ENCODE measurements at places on chromosomes 4 and X.
A peak's percentile ranks its signal among the peaks of the same experiment; 100 is the strongest.

DNA sequence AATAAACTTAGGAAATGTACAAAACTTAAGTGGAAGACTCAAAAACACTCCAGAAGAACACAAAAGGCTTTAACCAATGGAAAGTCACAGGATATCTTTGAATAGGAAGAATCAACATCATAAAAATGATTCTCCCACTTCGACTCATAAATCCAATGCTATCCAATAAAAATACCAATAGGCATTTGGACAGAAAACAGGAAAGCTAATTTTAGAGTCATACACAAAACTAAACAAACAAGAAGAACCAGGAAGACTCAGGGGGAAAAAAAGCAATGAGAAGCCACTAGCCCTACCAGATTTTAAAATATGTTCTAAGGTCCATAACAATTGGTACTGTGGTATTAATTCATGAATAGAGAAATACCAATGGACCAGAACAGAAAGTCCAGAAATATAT is 28.2 kb downstream of the SLC9A7 start:
- no peaks in the 10 kb centered on the region for H3K27me3 ChIP-seq
- no peaks in the 10 kb centered on the region for H3K36me3 ChIP-seq
- no peak overlapping the region for H3K4me3 ChIP-seq
- no peak overlapping the region for H3K27ac ChIP-seq

GRCh38 chrX:12896935-12897334 is 9.5 kb upstream of the TLR8 start:
- no peak overlapping the region for H3K27ac ChIP-seq
- no peaks in the 10 kb centered on the region for H3K36me3 ChIP-seq
- H3K27me3 ChIP-seq, result no peaks in the 10 kb centered on the region

- no peak overlapping the region for H3K27ac ChIP-seq
- DNase-seq, result no peak
- no peak overlapping the region for H3K4me3 ChIP-seq
- no peaks in the 10 kb centered on the region for H3K36me3 ChIP-seq
These were observed 850.9 kb downstream of the FAM133A start for GRCh38 chrX:94524867-94525266.

GRCh38 chr4:112908511-112908910 is 140.9 kb upstream of the ANK2 start:
- DNase-seq, result no peak
- H3K4me1 ChIP-seq, result peaks cover 5% of the 10 kb centered on the region
- H3K27ac ChIP-seq, result no peak overlapping the region
- no peak overlapping the region for H3K4me3 ChIP-seq

- peaks cover 2% of the 10 kb centered on the region for H3K4me1 ChIP-seq
- H3K27ac ChIP-seq, result no peak overlapping the region
- H3K27me3 ChIP-seq, result no peaks in the 10 kb centered on the region
- no peak for DNase-seq
- H3K36me3 ChIP-seq, result no peaks in the 10 kb centered on the region
These were observed 203.3 kb upstream of the JADE1 start for GRCh38 chr4:128606173-128606572.

DNA sequence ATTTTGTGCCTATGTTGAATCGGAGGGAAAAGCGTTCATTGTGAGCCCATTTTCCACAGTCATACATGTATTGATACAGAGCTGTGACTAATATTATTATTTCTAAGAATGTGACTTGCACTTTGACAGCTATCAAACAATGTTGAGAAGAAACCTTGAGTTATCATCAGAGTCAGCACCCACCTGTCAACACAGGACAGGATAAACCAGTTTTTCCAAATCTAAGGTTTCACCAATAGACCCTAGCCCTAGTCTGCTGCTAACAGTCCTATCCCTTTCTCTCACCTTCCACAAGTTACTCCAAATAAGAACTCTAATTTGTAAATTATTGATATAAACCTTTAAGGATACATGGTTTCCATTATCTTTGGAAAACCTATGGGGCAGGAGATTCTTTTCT is 47.7 kb upstream of the DHX15 start:
- H3K27ac ChIP-seq, result no peak overlapping the region
- no peaks in the 10 kb centered on the region for H3K36me3 ChIP-seq
- no peaks in the 10 kb centered on the region for H3K27me3 ChIP-seq
- no peak for DNase-seq

DNA sequence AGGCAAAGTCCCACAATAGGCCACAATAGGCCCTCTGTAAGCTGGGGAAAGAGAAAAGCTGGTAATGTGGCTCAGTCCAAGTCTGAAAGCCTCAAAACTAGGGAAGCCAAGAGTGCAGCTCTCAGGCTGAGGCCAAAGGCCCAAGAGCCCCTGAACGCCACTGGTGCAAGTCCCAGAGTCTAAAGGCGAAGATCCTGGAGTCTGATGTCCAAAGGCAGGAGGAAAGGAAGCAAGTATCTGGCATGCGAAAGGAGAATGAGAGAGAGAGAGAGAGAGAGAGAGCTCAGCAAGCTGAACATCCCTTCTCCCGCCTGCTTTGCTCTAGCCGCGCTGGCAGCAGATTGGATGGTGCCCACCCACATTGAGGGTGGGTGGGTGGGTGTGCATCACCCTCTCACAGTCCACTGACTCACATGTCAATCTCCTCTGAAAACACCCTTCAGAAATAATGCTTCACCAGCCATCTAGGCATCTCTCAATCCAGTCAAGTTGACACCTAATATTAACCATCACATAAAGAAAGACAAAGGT is 30.9 kb upstream of the ELF2 start:
- no peak overlapping the region for H3K4me3 ChIP-seq
- H3K27me3 ChIP-seq, result no peaks in the 10 kb centered on the region
- H3K27ac ChIP-seq, result no peak overlapping the region
- H3K4me1 ChIP-seq, result no peaks in the 10 kb centered on the region

GRCh38 chr4:144591401-144591800 is 54.6 kb upstream of the HHIP start:
- no peak overlapping the region for H3K4me3 ChIP-seq
- H3K36me3 ChIP-seq, result no peaks in the 10 kb centered on the region
- H3K27me3 ChIP-seq, result no peaks in the 10 kb centered on the region
- H3K4me1 ChIP-seq, result no peaks in the 10 kb centered on the region
- no peak for DNase-seq

DNA sequence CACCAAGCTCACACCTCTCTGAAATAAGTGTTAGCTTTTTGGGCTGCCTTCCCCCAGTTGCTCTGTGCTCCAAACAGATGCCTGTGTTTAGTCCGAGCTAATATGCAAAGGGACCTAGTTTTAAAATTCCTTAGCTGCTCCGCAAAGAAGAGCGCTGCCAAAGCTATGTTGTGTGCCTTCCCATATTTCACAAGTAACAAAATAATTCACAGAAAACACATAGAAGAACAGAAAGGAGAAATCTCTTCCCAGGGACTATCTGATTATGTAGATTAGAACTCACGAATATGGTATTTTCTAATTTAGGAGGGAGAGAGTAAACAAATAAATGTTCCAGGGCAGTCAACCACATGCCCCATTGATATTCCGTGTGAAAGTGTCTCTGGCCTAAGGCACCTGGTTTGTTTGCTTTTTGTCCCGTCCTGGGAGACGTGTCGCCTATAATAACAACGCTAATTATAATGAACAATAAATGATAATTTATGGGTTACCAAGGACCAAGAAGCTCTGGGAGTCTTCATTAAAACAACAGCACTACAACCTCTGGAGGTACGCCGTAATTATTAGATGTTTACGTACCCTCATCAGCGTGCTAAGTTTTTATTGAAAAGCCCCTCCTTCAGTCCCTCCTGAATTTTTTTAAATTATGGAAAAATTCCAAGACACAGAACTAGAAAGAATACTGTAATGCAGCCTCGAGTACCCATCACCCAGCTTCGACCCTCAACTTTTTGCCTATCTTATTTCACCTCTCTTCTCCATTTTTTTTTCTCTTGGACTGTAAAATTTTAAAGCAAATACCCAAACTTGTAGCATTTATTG is 1.2 kb upstream of the CCNG2 start:
- H3K27ac ChIP-seq, result no peak overlapping the region
- peaks cover 4% of the 10 kb centered on the region for H3K36me3 ChIP-seq

- no peak for DNase-seq
- H3K27me3 ChIP-seq, result no peaks in the 10 kb centered on the region
- no peaks in the 10 kb centered on the region for H3K4me1 ChIP-seq
These were observed 1570.8 kb upstream of the ADGRL3 start for GRCh38 chr4:59629348-59629747.

GRCh38 chr4:16659079-16659478 is 239.4 kb downstream of the LDB2 start:
- H3K36me3 ChIP-seq, result no peaks in the 10 kb centered on the region
- H3K4me3 ChIP-seq, result no peak overlapping the region
- no peaks in the 10 kb centered on the region for H3K4me1 ChIP-seq
- no peaks in the 10 kb centered on the region for H3K27me3 ChIP-seq
- H3K27ac ChIP-seq, result no peak overlapping the region
- DNase-seq, result no peak

- no peak overlapping the region for H3K27ac ChIP-seq
- H3K36me3 ChIP-seq, result no peaks in the 10 kb centered on the region
- no peak overlapping the region for H3K4me3 ChIP-seq
- H3K27me3 ChIP-seq, result no peaks in the 10 kb centered on the region
These were observed 151.6 kb downstream of the LRBA start for GRCh38 chr4:150863456-150863855.

- peak within 1 kb of the TSS; percentile 98 for H3K27ac ChIP-seq
- DNase-seq, result peak; percentile 97
- peak within 1 kb of the TSS; percentile 95 for H3K4me3 ChIP-seq
- no peaks in the 10 kb centered on the region for H3K27me3 ChIP-seq
- peaks cover 6% of the 10 kb centered on the region for H3K36me3 ChIP-seq
These were observed at the start of the genes ENOPH1 and HNRNPDL for GRCh38 chr4:82430193-82430963. ENOPH1 (plus strand) TSS chr4:82430590; CDS start chr4:82430830, 240 bp downstream. HNRNPDL (minus strand) TSS chr4:82430462; CDS start chr4:82429690, 772 bp downstream.

- no peaks in the 10 kb centered on the region for H3K4me1 ChIP-seq
- H3K36me3 ChIP-seq, result no peaks in the 10 kb centered on the region
- DNase-seq, result no peak
- H3K4me3 ChIP-seq, result no peak overlapping the region
- no peaks in the 10 kb centered on the region for H3K27me3 ChIP-seq
- no peak overlapping the region for H3K27ac ChIP-seq
These were observed 79.8 kb downstream of the ADAMTS3 start for GRCh38 chr4:72489267-72489666.

- H3K36me3 ChIP-seq, result no peaks in the 10 kb centered on the region
- H3K27me3 ChIP-seq, result no peaks in the 10 kb centered on the region
- H3K4me3 ChIP-seq, result no peak overlapping the region
- peak; percentile 63 for DNase-seq
- H3K4me1 ChIP-seq, result no peaks in the 10 kb centered on the region
These were observed 660.3 kb upstream of the PITX2 start for GRCh38 chr4:111283066-111283677.

GRCh38 chr4:3413675-3414420 is 27.9 kb upstream of the HGFAC start:
- H3K4me3 ChIP-seq, result no peak overlapping the region
- H3K36me3 ChIP-seq, result peaks cover 32% of the 10 kb centered on the region
- DNase-seq, result no peak
- no peak overlapping the region for H3K27ac ChIP-seq
- no peaks in the 10 kb centered on the region for H3K4me1 ChIP-seq
- no peaks in the 10 kb centered on the region for H3K27me3 ChIP-seq

- no peak for DNase-seq
- H3K27ac ChIP-seq, result no peak overlapping the region
- H3K36me3 ChIP-seq, result no peaks in the 10 kb centered on the region
- H3K4me3 ChIP-seq, result no peak overlapping the region
- no peaks in the 10 kb centered on the region for H3K27me3 ChIP-seq
- H3K4me1 ChIP-seq, result no peaks in the 10 kb centered on the region
These were observed 42.5 kb downstream of the BTC start for GRCh38 chr4:74751856-74752255.

- no peaks in the 10 kb centered on the region for H3K27me3 ChIP-seq
- H3K36me3 ChIP-seq, result no peaks in the 10 kb centered on the region
- no peak overlapping the region for H3K4me3 ChIP-seq
- no peak overlapping the region for H3K27ac ChIP-seq
These were observed 1841.0 kb upstream of the PCDH7 start for GRCh38 chr4:28879178-28879577.

- H3K4me1 ChIP-seq, result no peaks in the 10 kb centered on the region
- H3K36me3 ChIP-seq, result no peaks in the 10 kb centered on the region
- peak; percentile 52 for DNase-seq
- no peaks in the 10 kb centered on the region for H3K27me3 ChIP-seq
These were observed 10.6 kb upstream of the SLC2A9 start for GRCh38 chr4:10031668-10032590.

DNA sequence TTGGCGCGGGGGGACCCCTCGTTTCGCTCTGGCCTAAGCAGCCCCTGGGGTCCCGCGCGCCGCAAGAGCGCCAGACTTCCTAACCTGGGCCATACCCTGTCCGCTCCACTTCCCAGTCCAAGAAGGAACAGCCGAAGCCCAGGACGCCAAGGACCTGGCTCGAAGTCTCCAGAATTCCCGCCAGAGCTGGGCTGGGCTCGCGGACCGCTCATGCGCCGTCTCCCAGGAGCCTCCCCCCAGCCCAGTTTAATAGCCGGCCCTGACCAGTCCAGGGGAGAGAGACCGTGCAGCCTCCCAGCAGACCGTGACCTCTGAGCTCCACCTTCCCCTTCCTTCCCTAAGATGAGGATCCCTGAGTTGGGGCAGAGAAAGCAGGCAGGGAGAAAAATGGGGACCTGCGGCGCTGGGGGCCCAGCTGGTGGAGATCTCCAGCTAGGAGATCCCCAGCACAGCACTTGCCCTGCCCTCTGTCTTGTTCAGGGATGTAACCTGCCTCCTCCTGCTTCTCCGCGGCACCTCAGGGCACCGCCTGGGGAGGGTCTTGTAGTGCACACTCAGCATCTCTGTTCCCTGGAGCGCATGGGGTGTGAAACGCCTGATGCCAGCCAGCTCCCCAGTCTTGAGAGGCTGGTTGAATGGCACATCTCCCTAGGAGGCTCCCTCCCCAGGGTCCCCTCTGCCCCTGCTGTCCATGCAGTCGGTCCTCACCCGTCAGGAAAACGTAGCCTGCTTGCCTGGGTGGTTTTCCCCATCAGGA is 1.2 kb upstream of the LETM1 start:
- H3K4me1 ChIP-seq, result peaks cover 10% of the 10 kb centered on the region
- peak overlapping the region; percentile 86 for H3K4me3 ChIP-seq
- peak overlapping the region; percentile 75 for H3K27ac ChIP-seq
- no peaks in the 10 kb centered on the region for H3K36me3 ChIP-seq
- H3K27me3 ChIP-seq, result no peaks in the 10 kb centered on the region

- no peaks in the 10 kb centered on the region for H3K27me3 ChIP-seq
- H3K4me1 ChIP-seq, result no peaks in the 10 kb centered on the region
- no peak overlapping the region for H3K27ac ChIP-seq
- H3K36me3 ChIP-seq, result no peaks in the 10 kb centered on the region
- no peak for DNase-seq
These were observed 8.0 kb upstream of the VAMP7 start for GRCh38 chrX:155873188-155873587.

DNA sequence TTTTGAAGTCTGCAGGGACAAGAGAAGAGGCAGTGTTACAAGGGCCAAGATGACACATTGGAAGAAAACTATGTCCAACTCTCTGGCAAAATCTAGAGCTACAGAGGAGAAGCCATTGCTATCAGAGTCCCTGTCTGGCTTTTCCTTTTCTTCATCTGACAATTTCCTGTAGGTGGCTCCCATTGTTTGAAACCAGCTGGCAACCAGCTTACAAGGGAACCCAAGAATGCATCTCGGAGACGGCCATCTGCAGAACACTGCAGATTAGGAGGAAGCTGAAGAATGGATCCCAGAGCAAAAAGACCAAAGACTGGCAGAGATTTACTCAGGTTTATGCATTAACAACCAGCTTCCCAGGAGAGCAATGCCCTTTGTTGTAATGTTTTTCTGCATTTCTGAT is 216.2 kb upstream of the CTSO start:
- H3K4me3 ChIP-seq, result no peak overlapping the region
- no peaks in the 10 kb centered on the region for H3K4me1 ChIP-seq
- H3K27me3 ChIP-seq, result no peaks in the 10 kb centered on the region
- no peaks in the 10 kb centered on the region for H3K36me3 ChIP-seq
- no peak for DNase-seq

- no peak for DNase-seq
- H3K4me1 ChIP-seq, result no peaks in the 10 kb centered on the region
- no peaks in the 10 kb centered on the region for H3K36me3 ChIP-seq
- H3K27ac ChIP-seq, result no peak overlapping the region
- H3K27me3 ChIP-seq, result no peaks in the 10 kb centered on the region
These were observed 85.9 kb downstream of the MAGED4 start for GRCh38 chrX:52270453-52271116.
